Prostate gland (tissue), 2 donors: ENCODE measurements at places on chromosomes 4 and X. TPM values are rescaled to one million over a fixed set of nuclear protein-coding genes. Genes with fewer than 3 reads are reported as not detected.

PASD1 gene
- not detected for total RNA-seq

SPANXC gene
- not detected for total RNA-seq

GRCh38 chrX:140799216-140799615 is 89.7 kb downstream of the LINC00632 start:
- no peaks in the 10 kb centered on the region for H3K4me1 ChIP-seq
- no peak overlapping the region for H3K4me3 ChIP-seq
- H3K36me3 ChIP-seq, result no peaks in the 10 kb centered on the region
- no peak overlapping the region for H3K27ac ChIP-seq
- no peaks in the 10 kb centered on the region for H3K27me3 ChIP-seq
- no peak for DNase-seq

GRCh38 chrX:2584251-2585157 is 83.7 kb upstream of the DHRSX start:
- peaks cover 8% of the 10 kb centered on the region for H3K27me3 ChIP-seq
- H3K4me1 ChIP-seq, result no peaks in the 10 kb centered on the region
- H3K4me3 ChIP-seq, result peak overlapping the region; percentile 4
- H3K27ac ChIP-seq, result no peak overlapping the region

GRCh38 chr4:151418385-151418784 is 9.4 kb downstream of the FHIP1A start:
- H3K36me3 ChIP-seq, result no peaks in the 10 kb centered on the region
- no peak overlapping the region for H3K27ac ChIP-seq
- no peaks in the 10 kb centered on the region for H3K4me1 ChIP-seq
- H3K27me3 ChIP-seq, result no peaks in the 10 kb centered on the region
- DNase-seq, result no peak
- no peak overlapping the region for H3K4me3 ChIP-seq

- DNase-seq, result no peak
- H3K4me1 ChIP-seq, result no peaks in the 10 kb centered on the region
- no peak overlapping the region for H3K4me3 ChIP-seq
- H3K27ac ChIP-seq, result no peak overlapping the region
- no peaks in the 10 kb centered on the region for H3K27me3 ChIP-seq
Measured at GRCh38 chr4:83606898-83607297, 71.0 kb downstream of the GPAT3 start.

DNA sequence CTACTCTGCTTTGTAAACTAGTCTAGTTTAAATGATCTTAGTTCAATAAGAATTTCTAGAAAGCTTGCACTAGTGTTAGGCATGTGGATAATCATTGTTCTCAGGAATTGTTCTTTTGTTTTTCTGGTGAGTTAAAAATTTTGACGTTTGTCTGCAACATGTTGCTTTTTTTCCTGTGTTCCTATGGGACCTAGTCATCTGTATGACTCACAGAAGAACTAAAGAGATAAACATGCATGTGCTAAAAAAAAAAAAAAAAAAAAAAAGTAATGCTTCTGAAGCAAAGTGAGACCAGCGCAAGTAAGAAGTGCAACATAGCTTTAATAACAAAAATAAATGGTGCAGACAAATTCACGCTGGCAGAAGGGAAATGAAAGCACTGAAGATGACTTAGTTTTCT is 471.2 kb downstream of the IQCM start:
- no peaks in the 10 kb centered on the region for H3K4me1 ChIP-seq
- H3K27me3 ChIP-seq, result no peaks in the 10 kb centered on the region
- H3K4me3 ChIP-seq, result no peak overlapping the region
- H3K27ac ChIP-seq, result no peak overlapping the region
- DNase-seq, result no peak

GRCh38 chrX:125577479-125577878 is 257.8 kb downstream of the TEX13C start:
- no peak for DNase-seq
- H3K27me3 ChIP-seq, result no peaks in the 10 kb centered on the region
- H3K4me3 ChIP-seq, result no peak overlapping the region
- H3K36me3 ChIP-seq, result no peaks in the 10 kb centered on the region
- no peaks in the 10 kb centered on the region for H3K4me1 ChIP-seq
